ENCODE measurements at places on chromosomes 6 and 20.

DNA sequence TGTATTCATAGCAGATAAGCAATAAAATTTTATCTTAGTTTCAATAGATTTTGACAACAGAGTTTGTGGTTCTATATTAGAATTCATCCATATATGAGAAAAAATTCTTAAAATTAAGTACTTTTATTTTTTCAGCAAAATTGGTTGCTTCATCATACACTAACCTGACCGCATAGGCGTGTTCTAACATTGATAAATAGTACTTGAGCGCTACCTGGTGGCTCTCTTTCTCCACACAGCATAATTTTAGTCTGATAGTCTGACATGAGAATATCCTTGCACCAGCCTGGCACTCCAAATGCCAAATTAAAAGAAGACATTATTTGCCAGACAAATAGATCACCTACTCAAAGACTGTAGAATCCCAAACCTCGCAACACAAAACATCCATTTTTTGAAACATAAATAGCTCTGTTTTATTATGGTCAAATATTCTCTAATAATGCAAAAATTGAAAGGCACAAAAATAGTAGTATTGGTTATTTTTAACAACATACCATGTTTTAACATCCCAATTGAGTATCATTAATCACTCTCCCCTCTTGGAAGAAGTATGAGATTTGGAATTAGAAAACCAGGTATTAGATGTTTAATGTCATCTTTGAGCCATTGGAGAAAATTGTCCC is 33.0 kb upstream of the FILIP1 start:
- no peak for DNase-seq

- DNase-seq = no peak
Observed at GRCh38 chr6:17962436-17963031, 24.9 kb downstream of the KIF13A start.

DNA sequence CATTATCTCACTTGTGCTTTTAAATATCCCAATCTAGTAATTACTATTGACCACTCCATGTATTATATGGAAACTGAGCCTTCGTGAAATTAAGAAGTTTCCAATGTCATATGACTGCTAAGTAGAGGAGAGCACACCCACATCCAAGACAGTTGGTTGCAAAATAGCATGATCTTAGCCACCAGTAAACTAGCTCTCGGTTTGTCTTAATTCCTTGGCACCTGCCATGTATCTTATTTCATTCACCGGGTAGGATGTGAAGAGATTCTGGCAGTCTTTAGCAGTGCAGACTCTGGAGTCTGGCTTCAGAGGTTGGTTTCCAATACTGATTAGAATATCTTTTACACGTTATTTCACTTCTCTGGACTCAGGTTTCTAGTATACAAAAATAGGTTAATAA is 270.3 kb downstream of the LAMA2 start:
- no peak for DNase-seq

DNA sequence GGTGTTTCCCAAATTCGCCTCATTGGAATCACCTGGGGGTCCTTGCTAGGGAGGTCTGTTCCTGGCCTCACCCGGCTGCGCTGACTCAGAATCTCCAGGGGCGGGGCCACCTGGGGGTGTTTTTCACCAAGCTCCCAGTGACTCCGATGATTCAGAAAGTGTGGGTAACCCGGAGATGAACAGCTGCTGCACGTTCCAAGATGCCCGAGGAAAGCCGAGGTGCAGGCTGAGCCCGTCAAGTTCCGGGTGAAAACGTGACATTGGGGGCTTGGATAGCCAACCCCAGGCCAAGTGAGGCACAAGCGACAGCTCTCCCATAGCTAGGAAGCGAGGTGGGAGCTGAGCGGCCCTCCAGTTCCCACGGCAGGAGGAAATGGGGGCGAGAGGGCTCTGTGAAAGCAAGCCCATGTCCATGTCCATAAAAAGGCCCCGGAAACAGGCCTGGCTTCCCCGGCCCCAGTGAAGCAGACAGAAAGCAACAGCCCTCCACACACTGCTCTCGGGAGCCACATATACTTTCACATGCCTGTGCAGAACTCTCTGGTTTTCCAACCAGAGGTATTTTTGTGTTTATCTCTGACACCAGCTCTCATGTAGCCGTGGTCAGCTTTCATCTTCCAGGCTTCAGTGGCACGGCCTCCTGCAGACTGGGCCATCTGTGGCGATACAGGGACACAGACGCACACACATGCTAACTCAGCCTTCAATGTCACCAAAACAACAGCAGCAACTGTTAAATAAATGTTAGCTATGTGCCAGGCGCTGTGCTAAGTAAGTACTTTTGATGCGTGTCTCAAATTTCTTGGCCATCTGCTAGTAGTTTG is 90.7 kb upstream of the CCDC28A start:
- no peak for DNase-seq

- no peak for DNase-seq
Observed at GRCh38 chr20:20070871-20071726, 18.8 kb downstream of the CFAP61 start.

DNA sequence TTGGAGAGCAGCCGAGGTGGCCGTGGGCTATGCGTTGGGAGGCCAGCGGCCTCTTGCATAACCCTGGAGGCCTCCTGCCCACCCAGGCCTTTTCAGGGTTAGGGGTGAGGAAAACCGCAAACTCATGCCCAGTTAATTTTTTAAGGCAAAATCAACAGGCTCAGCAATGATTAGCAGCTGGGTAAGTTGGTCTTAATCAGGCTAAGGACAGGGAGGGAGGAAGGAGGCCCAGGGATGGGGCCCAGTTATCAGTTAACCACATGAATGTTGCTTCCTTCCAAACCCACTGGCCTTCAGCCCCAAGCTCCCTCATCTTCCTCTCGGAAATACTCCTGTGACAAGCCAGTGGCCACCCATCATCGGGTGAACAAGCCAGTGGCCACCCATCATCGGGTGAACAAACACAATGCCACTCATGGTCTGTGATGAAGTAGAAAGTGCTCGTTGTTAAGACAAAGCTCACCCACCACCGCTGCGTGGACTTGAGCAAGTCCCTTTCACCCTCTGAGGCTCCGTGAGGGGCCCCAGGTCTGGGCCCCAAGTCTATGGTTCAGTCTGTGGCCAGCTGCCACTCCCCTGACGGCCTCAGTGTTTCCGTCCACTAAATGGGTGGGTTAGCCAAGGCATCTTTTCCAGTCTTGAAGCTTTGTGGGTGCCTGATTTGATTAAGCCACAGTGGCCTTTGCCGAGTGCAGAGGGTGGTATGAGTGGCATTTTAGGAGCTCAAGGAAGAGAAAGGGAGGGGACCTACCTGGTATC is 39.4 kb downstream of the HNF4A start:
- DNase-seq = no peak

DNA sequence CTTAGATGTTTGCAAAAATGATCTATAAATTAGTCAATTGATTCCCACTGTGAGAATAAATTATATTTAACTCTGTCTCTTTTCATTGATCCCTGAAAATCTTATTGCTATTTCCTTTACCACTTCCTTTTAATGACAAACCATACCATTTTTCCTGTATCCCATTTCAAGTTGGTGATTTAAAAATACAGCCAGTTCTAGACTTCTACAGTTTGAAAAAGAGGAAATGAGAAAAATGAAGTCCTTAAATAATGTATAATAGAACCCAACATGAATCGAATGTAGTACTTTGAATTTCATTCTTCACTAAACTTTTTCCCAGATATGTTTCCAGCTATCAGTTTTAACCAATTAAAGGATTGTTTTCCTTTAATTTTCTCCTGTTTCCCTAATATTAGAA is 29.5 kb upstream of the SDHAF4 start:
- DNase-seq = no peak

DNA sequence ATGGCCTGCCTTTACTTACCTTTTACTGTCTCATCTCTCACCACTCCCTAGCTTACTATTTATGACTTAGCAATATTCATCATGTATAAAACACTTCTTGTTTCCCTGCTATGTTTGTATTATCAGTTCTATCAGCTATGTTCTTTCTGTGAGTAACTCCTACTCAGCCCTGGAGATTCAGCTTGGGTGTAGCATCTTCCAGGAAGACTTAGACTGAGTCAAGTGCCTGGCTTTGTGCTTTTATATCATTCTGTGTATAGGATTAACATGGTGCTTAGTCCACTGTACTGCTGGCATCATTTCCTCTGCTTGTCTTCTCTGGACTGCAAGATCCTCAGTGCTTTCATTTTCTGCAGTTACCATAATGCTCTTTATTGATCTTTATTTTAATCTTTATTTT is 257.8 kb downstream of the BTBD3 start:
- no peak for DNase-seq

GRCh38 chr6:90328004-90328403 is 31.4 kb upstream of the BACH2 start:
- DNase-seq = no peak

DNA sequence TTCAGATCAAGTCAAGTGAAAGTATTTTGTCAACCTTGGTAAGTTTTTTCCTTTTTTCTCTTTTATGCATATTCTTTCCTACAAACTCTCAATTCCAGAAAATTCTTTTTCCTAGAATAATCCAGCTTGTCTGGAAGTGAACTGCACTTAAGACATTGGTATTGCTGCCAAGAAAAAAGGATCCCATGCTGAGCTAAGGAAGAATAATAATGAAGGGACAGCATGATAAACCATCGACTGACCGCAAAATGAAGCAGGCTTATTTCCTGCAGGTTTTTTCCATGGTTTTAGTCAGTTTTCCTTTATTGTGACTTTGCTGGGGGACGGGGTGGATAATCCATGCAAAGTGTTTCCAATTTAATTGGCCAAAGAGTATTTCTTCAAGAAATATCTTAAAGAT is 857.6 kb upstream of the SLC35B3 start:
- no peak for DNase-seq

DNA sequence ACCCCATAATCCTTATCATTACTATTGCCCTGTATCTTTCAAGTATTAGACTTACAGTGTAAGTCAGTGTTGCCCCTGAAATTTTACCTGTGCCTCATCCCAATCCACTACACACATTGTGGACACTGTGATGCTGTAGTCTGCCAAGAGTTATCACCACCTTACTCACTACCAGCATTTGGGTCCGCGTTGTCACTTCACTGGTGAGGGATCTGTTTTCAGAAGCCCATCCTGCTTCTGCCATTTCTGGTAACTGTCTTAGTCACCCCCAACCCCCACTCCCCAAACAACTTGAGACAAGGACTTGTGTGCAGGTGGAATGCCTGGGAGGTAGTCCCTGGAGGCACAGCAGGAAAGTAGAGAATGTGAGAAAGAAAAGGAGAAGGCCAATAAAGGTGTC is 6.0 kb upstream of the RAB44 start:
- DNase-seq = no peak

DNA sequence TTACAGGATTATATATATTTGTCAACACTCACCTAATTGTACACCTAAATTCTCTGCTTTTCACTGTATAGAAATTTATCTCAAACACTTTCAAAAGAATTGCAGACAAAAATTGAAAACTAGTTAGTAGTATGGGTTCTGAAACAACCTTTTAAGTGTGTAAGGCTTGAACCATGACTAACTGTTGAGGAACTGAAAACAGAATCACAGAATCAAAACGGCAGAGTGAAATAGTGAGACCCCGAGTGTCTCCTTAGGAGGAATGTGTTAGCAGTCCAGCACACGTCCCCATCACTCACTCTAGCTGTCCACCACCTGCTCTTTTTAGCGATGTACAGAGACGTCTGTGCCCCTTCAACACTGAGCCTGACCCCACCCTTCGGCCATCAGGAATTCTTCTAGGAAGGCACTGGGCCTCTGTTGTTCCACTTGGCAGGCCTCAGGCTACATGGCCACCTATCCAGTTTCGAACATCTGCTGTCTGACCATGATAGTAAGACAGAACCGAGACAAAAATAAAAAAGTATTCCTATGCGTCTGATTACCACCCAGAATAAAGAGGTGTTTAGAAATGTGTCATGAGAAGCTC is 227.4 kb downstream of the C6orf118 start:
- DNase-seq = no peak

GRCh38 chr6:56688521-56688920 is 45.8 kb upstream of the DST start:
- DNase-seq = no peak

DNA sequence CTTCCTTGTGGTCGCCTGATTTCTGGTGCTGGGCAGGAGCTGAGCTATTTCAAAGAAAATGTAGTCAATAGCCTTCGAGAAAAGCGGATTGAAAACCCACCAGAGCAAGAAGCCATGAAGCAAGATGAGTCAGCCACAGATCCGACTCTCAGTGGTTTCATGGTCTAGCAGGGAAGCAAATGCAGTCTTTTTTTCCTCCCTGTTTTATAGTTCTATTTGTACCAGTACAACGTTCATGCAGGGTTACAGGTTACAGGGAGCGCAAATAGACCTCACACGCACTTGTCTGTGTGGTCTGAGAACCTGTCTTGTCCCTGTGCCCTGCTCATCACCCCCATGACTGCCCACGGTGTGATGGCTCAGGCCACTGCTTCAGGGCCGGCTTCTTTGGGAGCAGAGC is 309.8 kb upstream of the SUPT3H start:
- DNase-seq = no peak

DNA sequence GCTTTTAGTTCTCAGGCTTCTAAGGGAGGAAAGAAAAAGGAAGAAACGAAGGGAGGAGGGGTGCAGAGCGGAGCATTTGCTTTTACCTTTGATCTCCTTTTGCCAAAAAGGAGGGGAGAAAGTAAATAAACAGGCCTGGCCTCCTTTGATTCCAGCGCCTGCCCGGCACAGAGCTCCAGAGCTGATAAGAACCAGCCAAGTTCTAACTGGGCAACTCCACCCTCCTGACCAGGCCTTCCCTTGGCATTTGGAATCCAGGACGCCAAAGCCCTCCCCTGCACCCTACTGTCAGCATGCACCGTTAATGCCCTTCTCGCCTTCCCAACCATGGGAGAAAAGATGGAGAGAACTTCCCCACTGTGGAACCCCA is 120.8 kb upstream of the PTPN1 start:
- no peak for DNase-seq

DNA sequence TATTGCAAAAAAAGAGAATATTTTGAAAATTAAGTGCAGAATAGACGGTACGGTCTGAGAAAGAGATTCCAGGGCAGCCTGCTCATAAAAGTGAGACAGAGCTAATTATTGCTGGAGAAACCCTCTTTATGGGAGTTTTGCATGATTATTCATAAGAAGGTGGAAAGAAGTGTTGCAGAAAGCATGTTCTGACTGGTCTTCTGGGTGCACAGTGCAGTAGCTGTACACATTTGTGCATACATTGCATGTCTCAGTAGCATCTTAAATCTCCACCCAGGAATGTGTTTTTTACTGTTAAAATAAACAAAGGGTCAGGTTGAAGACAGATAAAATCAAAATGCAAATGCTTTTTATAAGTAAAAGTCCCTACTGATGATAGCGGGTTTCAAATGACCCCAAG is 1813.6 kb upstream of the DEFB115 start:
- no peak for DNase-seq

- no peak for DNase-seq
Observed at GRCh38 chr6:73139681-73140383, 85.5 kb downstream of the KHDC1L start.

GRCh38 chr6:134979142-134979541 is 29.2 kb upstream of the ALDH8A1 start:
- no peak for DNase-seq

GRCh38 chr6:112802144-112802543 is 455.0 kb downstream of the RFPL4B start:
- no peak for DNase-seq

All from D721Med (cell line).